ENCODE measurements at places on chromosomes 2 and 18.

DNA sequence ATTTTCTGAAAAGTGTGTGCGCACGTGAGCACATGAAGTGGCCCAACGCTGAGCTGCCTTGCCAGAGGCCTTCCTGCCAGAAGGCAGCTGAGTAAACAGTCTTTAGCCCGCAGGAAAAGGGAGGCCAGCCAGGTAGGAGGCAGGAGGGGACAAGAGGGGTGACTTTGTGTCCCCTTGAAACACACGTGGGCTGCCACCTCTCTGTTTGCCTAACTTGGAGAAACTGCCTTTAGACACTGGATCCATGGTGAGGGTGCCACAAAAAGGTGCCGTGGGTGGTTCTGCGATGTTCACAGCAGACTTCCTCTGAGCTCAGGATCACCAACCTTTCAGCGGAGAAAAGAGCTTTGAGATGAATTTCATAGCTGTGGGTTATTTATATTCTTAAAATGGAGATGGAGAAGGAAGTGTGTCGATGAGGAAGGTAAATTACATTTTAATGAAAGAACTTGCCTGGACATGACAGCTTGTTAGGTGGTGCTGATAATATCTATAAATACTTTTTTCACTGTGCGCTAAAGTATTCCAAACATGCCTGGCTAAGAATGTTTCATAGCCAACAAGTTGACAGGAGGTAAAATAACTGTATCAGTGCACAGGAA lies 36.6 kb upstream of the ASB1 start:
- peak; percentile 40 for DNase-seq

GRCh38 chr2:133063775-133064174 lies 393.8 kb upstream of the LYPD1 start:
- no peak for DNase-seq

- no peak for DNase-seq
These were observed 149.1 kb downstream of the SLC8A1 start for GRCh38 chr2:40302751-40303325.

GRCh38 chr18:8450013-8450412 lies 159.2 kb upstream of the RAB12 start:
- no peak for DNase-seq

DNA sequence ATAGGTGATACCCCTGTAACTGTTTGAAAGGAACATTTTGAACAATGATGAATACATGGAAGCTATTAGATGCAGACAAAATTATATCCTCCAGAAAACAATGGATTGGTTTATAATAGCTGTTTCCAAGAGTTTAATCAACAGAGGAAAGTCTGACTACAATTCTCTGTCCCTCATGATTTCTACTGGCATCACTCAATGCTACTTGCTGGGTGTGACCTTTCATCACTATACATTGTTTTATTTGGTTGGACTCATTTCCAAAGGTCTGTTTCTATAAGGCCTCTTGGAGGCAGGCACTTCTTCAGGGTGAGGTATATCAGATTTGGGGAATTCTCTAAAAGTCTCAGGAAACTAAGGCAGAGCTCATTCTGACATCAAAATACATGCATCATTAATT lies 636.1 kb upstream of the SLC8A1 start:
- DNase-seq, result no peak

GRCh38 chr2:231102772-231103171 lies 22.1 kb downstream of the HTR2B start:
- no peak for DNase-seq

DNA sequence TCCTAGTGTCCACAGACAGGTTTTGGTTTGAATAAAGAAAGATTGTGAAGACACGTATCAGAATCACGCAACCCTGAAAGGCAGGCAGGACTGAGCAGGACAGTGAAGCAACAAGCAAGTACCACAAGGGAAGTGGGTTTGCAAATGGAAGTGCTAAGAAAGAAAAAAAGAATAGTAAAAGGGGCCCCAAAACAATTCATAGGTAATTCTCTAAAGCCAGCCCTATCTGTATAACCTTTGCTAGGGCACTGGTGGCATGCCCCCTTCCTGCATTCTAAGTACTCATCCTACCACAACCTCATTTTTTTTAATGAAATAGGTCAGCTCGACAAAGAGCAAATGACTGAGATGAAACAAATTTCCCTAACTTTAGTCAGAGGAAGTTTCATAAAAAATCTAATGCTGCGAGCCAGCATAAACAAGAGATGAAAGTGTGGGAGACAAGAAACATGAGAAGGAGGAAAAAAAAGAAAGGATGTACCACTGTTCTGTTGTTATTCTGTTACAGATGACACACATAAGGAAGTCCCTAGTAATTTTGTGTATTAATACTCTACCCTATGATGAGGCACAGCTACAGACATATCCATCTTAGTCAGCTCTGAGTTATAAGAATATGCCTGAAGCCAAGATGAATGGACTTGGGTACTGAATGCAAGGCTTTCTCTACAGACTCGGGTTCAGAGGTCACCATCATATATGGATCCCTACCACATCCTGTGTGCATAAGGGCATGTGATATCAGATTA lies 32.2 kb downstream of the IKZF2 start:
- DNase-seq, result peak; percentile 27

GRCh38 chr2:74582184-74582583 lies 27.7 kb downstream of the DOK1 start:
- DNase-seq, result no peak

Data from hematopoietic multipotent progenitor cell (in vitro differentiated cells).